ENCODE measurements at places on chromosomes 16 and 17. TPM values are rescaled to one million over a fixed set of nuclear protein-coding genes. Genes with fewer than 3 reads are reported as not detected.

DNA sequence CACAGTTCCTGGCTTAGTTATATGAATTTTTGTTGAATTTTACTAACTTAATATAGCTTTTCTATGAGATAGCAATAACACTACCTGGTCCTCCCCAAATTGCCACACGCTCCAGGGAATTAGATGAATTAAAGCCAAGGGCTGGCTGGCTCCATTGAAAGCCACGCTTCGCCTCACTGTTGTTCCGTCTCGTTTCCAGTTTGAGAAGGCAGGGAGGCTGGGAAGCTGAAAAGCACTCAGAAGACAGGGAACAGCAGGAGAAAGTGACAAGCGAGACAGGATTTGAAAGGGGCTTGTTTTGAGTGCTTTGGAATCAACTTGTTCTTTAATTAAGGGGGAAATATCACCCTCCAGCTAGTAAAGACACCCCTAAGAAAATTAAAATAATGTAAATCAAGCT lies 425.3 kb downstream of the CA10 start:
- no peak for DNase-seq

GRCh38 chr17:49018116-49018612 lies 21.0 kb downstream of the IGF2BP1 start:
- no peak for DNase-seq

CX3CL1 gene
- 21.8 TPM for total RNA-seq

GRCh38 chr17:39212841-39213480 lies 12.8 kb downstream of the STAC2 start:
- no peak for DNase-seq

SLC2A4 gene
- total RNA-seq = 0.31 TPM

GRCh38 chr16:54602666-54603065 lies 316.1 kb upstream of the IRX3 start:
- DNase-seq = no peak

GRCh38 chr16:57960826-57961472 lies 10.0 kb downstream of the CNGB1 start:
- no peak for DNase-seq

- DNase-seq = no peak
Observed at GRCh38 chr17:49798182-49798581, 9.7 kb downstream of the KAT7 start.

GRCh38 chr17:40598619-40599467 lies 33.6 kb upstream of the CCR7 start:
- DNase-seq = no peak

DNA sequence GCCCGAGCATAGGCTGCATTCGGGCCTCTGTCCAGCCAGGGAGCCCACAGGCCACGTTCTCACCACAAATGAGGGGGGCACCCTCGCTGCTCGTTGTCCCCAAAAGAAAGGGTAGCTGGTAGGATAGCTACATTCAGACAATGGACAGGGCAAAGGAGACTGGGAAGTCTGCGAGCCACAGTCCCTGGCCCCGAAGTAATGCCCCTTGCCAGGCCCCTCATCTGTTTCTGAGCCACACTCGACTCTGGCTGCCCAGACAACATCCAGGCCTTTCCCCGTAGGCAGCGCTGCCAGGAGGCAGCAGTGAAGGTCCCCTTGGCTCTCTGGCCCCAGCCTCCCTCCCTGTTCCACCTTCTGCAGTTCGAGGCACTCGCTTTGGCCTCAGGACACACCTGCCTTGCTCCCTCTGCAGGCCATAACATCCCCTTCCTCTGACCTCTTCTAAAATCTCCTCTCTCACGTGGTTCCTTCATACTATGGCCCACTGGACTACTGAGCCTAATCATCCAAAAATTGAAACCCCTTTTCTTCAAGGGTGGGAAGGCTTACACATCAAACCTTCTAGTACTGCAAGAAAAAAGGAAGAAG lies 12.2 kb downstream of the AIPL1 start:
- no peak for DNase-seq

- no peak for DNase-seq
Observed at GRCh38 chr16:52526116-52526828, 20.7 kb downstream of the TOX3 start.
